Glutamatergic neuron (in vitro differentiated cells): ENCODE measurements at places on chromosomes 16 and 17. TPM values are rescaled to one million over a fixed set of nuclear protein-coding genes. Genes with fewer than 3 reads are reported as not detected.
A peak's percentile ranks its signal among the peaks of the same experiment; 100 is the strongest.

- no peak for DNase-seq
These were observed 16.8 kb upstream of the ZNF287 start for GRCh38 chr17:16585796-16586195.

GRCh38 chr17:50949989-50950877, 84.1 kb upstream of the TOB1 start:
- peak; percentile 79 for DNase-seq

DNA sequence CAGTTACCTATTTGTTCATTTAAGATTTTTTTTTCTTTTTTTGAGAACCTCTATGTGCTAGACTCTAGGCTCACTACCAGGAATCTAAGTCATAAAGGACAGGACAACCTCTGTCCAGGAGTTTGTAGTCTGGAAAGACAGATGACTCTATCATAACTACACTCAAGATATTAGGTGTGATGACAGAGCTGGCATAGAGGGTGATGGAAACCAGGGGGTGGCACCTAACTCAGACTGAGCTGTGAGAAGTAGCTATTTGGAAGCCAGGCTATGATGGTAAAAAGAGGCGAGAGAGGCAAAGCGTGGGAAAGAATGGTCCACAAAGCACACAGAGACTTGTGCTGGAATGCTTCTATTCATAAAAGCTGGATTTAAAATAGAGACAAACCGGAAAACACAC, 372.3 kb downstream of the SEC14L1 start:
- no peak for DNase-seq

DNA sequence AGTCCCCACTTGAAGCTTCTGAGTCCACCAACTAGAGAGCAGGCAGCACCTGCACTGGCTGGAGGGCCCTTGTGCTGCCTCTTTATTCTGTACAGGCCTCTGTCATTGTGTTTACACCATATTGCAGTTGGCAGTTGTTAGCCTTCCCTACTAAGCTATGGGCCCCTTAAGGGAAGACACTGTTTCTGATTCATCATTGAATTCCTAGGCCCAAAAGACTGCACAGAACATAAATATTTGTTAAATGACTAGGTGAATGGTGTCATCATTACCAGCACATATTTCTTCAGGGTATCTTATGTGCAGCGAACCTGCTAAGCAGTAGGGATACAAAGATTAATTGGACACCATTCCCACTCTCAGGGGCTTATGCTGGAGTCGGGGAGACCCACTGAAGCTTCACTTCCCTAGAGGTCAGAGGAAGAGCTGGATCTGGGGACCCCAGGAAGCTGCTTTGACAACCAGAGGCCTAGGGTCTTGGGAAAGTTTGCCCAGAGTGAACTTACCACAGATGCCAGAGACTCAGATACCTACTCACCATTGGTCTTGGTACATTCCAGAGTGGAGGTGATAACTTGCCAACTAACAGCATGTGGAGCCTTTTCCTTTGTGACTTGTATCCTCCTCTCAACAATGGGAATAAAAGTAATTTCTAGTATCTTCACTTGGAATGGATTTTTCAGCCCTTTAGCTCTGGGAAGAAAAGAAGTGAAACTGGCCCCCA, 28.7 kb upstream of the DDX52 start:
- no peak for DNase-seq

DNA sequence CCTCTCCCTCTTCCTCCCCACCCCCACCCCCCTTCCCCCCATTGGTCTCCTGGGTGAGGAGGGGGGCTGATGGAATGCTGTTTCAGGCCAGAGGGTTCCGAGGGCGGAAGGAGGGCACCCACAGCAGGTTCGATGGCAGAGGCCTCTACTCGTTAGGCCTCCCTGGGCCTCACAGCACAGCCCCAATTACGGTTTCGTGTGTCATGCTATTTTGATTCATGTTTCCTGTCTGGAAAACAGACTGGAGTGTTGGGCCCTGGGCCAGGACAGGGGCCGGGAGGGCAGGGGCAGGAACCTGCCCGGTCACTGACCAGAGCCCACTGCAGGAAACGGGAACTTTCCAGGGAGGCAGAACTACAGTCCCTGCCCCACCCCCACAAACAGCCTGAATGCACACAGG, 138.2 kb downstream of the C16orf95 start:
- no peak for DNase-seq

DNA sequence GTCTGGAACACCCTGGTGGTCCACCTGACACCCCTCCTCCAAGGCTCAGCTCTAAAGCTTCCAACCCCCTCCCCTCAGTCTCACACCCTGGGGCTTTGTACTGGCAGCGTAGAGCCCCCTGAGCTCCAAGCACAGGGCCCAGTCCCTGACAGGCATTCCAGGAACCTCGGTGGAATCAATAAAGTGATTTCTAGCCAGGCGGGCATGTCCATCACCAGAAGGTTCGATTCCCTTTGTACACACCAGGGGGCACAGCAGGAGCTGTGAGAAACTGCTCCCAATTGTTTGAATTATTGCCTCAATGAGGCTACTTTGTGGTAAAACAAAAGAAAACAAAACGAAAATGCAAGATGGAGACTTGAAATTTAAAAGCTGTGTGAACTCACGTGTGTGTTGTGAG, 51.8 kb downstream of the SMPD3 start:
- no peak for DNase-seq

GRCh38 chr17:60354223-60354622, 37.7 kb downstream of the USP32 start:
- no peak for DNase-seq

DNA sequence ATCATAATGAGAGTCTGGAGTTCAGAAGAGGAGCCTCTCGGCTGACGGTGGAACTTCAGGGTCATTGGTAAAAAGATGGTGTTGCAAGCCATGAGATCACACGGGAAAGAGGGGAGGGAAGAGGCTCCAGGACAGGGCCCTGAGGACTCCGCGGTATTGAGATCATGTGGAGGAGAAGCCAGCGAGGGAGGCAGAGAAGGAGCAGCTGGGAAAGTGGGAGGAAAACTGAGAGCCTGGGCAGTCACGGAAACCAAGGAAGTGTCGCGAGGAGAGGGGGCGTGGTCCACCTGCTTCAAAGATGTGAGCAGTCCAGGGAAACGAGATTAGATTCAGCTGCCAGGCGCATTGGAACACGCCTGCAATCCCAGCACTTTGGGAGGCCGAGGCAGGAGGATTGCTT, 27.7 kb upstream of the SBK1 start:
- no peak for DNase-seq

CACNB1 gene
- 77.1 TPM for total RNA-seq

MEIOC gene
- not detected for total RNA-seq

CCL16 gene
- total RNA-seq = not detected

KIFC3 gene
- 0.76 TPM for total RNA-seq

KRTAP9-2 gene
- total RNA-seq = not detected

WNT9B gene
- total RNA-seq = not detected
